ENCODE measurements at places on chromosomes 7 and 10.

- DNase-seq = no peak
These were observed 153.5 kb upstream of the ITGB1 start for GRCh38 chr10:33111488-33112051.

GRCh38 chr7:68434857-68435256 lies 1163.4 kb upstream of the AUTS2 start:
- DNase-seq = no peak

- DNase-seq = no peak
These were observed 111.4 kb upstream of the AGK start for GRCh38 chr7:141439776-141440175.

- DNase-seq = no peak
These were observed 5.3 kb upstream of the TMEM139 start for GRCh38 chr7:143279186-143280098.

DNA sequence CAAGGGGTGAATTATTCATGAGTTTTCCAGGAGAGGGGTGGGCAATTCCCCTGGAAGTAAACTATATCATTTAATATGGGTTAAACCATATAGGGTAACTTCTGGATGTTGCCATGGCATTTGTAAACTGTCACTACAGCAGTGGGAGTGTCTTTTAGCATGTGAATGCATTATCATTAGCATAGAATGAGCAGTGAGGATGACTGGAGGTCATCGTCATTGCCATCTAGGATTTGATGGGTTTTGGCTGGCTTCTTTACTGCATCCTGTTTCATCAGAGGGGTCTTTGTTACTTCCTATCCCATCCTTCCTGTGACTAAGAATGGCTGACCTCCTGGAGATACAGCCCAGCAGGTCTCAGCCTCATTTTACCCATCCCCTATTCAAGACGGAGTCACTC lies 139.5 kb upstream of the PRKCQ start:
- DNase-seq = no peak

DNA sequence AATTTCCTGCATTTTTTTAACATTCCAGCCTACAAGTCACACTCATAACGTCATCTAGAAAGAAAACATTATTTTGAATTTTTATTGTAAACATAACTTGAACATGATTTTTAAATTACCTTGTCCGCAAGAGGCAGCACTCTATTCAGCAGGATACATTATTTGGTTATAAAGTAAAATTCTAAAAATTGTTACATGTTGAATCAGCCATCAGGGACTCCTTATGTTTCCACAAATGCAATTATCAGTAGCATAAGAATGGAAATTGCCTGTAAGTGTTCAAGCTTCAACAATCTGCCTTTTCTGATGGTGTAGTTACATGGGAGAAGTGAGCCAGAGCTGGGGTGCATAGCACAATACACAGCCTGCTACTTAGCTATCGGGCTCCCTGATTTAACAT lies 97.5 kb downstream of the ZNF365 start:
- no peak for DNase-seq

- no peak for DNase-seq
These were observed 336.3 kb downstream of the KCNMA1 start for GRCh38 chr10:77301305-77301730.

DNA sequence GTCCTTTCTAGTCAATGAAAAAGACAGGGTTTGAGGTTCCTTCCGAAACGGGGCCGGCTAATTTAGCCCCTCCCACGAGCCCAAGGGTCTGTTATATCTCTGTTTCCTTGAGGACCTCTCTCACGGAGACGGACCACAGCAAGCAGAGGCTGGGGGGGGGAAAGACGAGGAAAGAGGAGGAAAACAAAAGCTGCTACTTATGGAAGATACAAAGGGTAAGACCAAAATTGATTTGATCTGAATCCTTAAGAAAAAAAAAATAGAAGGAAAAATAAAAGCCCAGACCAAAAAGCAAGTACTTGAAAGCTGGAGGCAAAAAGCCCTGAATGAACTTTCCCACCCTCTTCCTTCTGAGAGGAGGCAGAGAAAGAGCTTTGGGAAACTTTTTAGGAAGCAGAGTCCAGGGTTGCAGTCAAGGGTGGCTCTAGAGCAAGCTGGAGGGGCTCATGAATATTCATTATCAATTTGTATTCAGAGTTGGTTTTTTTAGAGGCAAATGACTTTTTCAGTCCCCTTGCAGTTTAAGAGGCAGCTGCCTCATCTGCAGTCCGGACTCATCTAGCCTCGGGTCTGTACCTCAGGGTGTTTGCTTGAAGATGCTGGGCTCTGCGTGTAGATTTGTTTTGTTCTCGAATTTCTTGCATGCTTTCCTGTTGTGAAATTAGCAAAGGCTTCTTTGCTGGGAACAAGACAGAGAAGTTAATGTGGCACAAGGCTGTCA lies at the start of gene ENTPD1:
Gene ENTPD1 (plus strand): TSS at position 123 of the 721 bp plus-strand sequence. CDS start 77 bp downstream, at position 200.
- DNase-seq = no peak

DNA sequence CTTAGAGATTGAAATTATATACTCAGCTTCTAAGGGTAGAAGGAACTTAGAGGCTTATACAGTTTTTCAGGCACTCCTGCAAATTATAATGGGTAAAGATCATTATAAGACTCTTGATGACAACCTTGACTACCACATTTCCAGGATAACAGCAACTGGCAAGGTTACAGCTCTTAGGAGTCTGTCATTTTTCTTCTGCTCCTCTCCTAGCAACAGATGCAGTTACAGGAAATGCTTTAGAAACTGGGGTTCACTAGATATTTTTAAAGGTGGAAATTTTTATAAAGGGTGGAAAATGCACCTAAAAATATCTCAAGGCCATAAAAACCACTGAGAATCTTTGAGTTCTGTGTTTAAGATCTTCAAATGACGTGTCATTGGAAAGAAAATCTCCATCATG lies 185.8 kb downstream of the RELN start:
- DNase-seq = no peak

DNA sequence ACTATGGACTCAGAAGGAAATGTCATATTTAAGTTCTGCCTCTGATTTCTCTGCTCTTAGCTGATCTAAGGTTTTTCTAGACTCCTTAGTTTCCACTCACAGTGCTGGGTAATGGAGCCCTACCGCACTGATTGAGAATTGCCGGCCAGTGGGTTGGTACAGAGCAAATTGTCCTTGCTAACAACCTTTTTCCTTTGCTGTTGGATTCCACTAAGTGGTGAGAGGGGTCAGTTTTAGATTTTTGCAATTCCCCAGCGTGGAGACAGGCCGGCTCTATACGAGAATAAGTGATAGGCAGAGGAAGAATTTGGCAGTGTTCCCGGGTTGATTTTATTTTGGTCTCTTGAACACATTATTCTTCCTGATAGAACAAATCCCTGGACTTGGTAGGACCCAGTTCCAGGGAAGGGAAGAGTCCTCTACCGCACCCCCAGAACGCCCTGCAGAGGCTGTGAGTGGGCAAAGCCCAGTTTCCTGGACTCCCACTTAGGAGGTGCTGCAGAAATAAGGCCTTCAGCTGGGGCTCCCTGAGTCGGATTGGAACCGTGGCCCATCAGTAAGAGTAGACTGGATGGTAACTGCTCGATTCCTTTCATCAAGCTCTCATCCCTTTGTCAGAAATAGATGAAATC lies 3.0 kb upstream of the NRP1 start:
- no peak for DNase-seq

GRCh38 chr7:151088856-151089699 lies 2.8 kb downstream of the AGAP3 start:
- no peak for DNase-seq

DNA sequence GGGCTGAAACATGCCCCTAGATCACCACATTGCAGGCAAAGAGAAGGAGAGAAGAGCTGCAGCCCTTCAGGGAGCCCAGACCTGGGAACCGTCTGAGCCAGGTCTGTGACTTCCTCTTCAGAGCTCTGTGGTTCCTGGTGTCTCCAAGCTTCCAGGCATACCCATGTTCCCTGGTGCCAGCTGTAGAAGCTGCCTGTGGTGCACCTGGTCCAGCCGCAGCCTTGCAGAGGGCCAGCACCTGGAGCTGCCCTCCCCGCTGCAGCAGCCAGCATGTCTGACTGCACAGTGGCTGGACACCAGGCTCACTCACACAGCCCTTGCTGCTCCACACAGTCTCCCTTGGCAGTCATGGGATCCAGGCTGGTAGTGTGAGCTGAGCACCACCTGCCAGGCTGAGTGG lies 33.6 kb downstream of the C7orf25 start:
- DNase-seq = no peak

- no peak for DNase-seq
These were observed 809.1 kb downstream of the SORCS1 start for GRCh38 chr10:106355450-106355849.

DNA sequence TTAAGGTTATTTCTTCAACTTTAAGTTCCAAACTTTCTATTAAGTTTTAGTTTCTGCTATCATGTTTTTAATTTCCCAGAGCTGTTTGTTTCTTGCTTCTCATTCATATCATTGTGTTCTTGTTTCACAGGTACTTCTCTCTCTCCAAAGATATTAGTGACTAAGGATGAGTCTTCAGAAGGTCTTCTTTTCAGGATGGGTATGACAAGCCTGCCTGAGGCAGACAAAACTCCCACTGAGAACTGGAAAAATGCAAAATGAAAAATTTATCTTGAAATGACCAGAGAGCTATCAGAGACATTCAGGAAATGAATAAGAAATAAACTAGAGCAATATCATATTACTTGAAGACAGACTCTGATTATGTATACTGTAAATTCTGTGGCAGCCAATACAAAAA lies 110.8 kb upstream of the EGFR start:
- DNase-seq = no peak

DNA sequence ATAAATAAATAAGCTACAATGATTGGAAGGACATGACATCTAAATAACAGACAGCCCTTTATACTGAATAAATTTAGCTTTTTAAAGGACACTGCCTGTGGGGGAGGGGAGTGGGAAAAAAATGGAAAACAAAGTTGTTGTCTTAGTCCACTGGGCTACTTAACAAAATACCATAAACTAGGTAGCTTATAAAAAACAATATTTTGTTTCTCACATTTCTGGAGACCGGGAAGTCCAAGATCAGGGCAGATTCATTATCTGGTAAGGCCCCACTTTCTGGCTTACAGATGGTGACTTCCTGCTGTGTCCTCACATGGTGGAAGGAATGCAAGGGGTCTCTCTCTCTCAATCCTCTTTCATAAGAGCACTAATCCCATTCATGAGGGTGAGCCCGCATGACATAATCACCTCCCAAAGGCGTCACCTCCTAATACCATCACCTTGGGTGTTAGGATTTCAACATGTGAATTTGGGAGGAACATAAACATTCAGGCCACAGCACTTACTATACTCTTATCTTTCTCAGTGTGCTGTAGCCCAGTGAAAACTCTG lies 43.0 kb downstream of the DNAJC12 start:
- DNase-seq = no peak

- DNase-seq = no peak
These were observed 96.9 kb downstream of the XRCC2 start for GRCh38 chr7:152579070-152579469.

DNA sequence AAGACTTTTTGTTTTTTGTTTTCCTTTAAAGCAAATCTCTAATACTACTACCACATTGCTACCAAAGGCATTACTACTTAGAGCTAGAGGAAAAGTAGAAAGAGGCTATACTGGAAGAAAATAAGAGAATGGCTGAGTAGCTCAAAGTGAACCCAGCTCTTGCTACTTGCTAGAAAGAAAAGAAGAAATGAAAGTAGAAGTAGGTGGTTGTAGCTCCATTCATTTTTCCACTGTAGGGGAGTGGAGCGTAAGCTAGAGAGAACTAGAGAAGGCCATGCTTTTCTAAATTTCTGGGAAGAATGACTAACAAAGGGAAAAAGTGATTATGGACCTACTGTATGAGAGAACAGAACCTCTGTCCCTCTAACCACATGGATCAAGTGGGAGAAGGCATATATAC lies 184.4 kb downstream of the PON1 start:
- no peak for DNase-seq

DNA sequence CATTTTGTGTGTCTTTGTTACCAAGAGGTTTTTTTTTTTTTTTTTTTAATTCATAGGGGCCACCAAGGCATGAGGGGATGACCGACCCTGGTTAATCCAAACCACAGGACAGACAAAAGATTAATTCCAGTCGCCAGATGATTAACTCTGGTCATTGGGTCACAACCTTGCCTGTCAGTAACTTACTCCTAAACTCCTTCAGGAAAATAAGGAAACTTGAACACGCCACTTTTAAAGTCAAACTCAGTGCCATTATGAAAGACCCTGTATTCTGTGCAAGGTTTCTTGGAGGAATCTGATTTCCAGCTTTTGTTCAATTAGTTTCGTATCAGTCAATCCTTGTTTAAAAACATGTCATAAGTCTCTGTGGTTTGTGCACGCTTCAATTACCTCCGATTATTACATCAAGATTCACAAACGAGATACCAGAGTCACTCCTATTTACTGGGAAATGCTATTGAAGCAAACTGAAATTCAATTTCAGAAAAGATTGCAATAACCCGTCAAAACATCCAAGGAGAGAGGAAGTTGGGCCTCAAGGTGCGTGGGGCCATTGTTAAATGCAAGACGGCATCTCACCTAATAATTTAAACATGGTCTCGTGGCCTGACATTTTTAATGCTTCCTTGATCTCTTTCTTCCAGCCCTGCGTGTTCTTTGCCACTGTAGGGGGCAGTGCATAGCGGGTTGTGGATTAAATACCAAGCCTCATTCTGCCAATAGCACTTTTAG lies 44.0 kb downstream of the NRP1 start:
- no peak for DNase-seq

GRCh38 chr7:143392875-143393266 lies 11.7 kb downstream of the ZYX start:
- DNase-seq = no peak

DNA sequence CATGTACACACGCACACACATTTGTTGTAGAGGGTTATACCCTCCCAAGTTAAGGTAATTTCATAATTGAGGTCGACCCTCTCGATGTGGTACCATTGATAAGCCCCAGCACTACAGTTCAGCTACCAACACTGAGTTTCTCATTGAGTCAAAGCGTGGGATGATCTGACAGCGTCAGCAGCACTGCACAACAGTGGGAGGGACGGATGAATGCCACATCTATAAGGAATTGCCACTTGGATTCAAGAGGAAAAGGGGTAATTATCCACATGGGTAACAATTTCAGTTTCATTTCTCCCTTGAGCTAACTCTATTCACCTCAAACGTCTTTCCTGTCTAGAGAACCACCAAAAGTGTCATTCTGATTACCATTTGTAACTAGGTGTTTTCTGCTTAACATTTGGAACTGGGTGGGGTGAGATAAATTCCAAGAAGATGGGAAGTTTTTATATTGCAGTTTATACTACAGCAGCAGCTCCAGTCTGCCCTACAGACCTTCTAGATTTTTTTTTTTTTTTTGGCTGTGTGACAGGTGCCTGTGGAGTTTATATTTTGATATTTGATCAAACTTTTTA lies 342.9 kb downstream of the AUTS2 start:
- DNase-seq = no peak

- no peak for DNase-seq
These were observed 130.8 kb downstream of the ELFN1 start for GRCh38 chr7:1800902-1801301.

All from stimulated activated CD8-positive, alpha-beta memory T cell treated with anti-CD3 and anti-CD28 coated beads, Interleukin-4, amount 100 ng/mL, for 4 hours (primary cell).